ENCODE measurements at places on chromosomes 12 and 14. TPM values are rescaled to one million over a fixed set of nuclear protein-coding genes. Genes with fewer than 3 reads are reported as not detected.

NYNRIN gene
- total RNA-seq: 0.09 TPM

- DNase-seq: no peak
These were observed 2.0 kb downstream of the PELI2 start for GRCh38 chr14:56120091-56120691.

- DNase-seq: no peak
These were observed 55.5 kb downstream of the KCNA5 start for GRCh38 chr12:5099136-5099535.

- DNase-seq: no peak
These were observed 92.0 kb downstream of the EPS8 start for GRCh38 chr12:15697201-15697600.

- DNase-seq: no peak
These were observed 35.9 kb downstream of the PLEKHA5 start for GRCh38 chr12:19165451-19165850.

DNA sequence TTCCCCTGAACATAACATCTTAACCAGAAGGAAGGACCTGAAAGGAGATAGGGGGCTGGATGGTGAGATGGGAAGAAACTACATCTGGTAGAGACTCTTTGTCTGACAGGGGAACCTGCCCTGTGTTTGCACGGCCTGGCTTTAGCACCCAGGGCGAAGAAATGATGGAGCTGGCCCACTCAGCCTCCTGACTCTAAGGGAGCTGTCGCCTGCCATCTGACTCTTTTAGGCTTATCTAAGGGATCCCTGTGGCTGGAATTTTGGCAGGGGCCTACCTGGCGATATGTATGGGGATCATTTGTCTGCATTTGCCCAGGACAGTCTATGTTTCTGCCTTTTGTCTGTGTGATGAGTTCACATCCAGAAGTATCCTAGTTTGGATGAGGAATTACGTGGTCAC lies 15.6 kb upstream of the CACNA2D4 start:
- DNase-seq: no peak

FAIM2 gene
- 0.39 TPM for total RNA-seq

NDRG2 gene
- total RNA-seq: 6.3 TPM

GRCh38 chr14:31025367-31026076 lies at the start of gene AP4S1:
Gene AP4S1, plus strand, starts transcription at chr14:31025649. Its CDS starts 40,548 bp downstream, at chr14:31066197.
- peak; percentile 54 for DNase-seq

CLEC4D gene
- not detected for total RNA-seq

GRCh38 chr14:32331206-32331605 lies 2.1 kb downstream of the AKAP6 start:
- DNase-seq: no peak

PXMP2 gene
- total RNA-seq: 19.7 TPM

AKAP6 gene
- 3.6 TPM for total RNA-seq

DNA sequence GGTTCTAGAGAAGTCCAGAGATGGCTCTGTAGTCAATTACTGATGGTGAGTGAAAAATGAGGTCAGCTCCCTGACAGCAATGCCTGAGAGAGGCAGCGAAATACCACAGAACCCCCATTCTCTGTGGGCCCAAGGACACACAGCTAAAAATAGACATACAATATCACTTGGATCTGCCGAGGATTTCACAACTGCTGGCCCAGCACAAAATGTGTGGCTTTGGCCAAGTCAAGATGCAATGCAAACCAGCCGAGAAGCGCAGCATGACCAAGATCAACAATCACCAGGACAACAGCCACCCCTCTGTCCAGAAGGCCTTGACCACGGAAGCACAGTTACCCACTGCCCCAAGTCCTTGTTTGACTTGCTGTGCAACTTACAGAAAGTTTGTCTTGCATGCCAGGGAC lies 52.2 kb downstream of the CKAP4 start:
- no peak for DNase-seq

TMEM132D gene
- total RNA-seq: not detected

ATG2B gene
- 22.9 TPM for total RNA-seq

DNA sequence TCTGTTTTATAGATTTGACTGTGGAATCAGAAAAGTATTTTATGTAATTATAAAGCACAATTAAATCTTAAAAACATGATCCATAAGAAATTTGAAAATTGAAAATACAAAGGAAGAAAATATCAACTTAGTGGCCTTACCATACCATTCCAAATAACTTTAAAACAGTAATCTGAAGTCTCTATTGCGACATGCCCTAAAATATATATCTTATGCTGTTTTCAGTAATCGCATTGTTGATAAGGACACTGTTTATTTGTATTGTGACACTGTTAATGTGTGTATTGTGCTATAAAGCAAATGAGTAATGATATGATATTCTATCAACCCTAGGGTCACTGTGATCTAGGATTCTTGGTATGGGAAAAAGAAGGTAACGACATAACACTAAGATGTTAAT lies 7.0 kb downstream of the KLHL28 start:
- no peak for DNase-seq

DNA sequence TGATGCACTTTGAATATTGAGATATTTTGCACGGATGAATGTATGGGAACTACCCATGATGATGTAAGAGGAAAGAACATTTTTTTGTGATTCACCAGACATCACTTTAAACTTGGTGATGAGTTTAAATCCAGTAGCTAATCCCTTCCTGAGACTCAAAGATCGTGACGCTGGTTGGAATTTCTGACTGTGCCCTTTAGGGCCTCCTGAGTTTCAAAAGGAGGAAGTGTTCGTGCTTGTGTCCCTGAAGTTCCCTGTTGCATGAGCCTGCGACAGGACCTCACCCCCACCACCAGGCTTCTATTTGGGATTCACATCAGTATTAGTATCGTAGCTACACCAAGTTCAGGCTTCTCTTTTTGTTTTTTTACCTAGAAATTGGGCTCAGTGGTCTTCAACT lies 18.6 kb upstream of the RIN3 start:
- DNase-seq: no peak

Data from activated T-cell treated with anti-CD3 and anti-CD28 coated beads, Interleukin-2, amount 50 U/mL, for 72 hours (primary cell).